ENCODE measurements at places on chromosomes 2 and 18.

DNA sequence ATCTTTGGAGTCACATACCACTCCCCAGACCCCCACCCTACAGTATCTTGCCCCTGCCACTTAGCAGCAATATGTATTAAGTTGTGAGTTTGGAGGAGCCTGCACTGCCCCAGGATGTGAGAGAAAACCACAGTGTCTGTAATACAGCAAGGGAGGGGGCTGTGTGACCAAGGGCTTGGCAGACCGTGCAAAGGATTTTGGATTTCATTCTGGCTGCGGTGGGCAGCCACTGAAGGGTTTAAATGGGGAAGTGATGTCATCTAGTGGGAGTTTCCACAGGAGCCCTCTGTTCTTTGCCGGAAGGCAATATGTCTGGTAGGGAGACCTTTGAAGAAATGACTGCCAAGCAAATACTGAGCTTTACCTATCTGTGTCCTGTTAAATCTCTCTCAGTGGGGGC lies 202.4 kb downstream of the FHOD3 start:
- DNase-seq, result no peak

GRCh38 chr2:128315829-128316776 lies 2.6 kb downstream of the HS6ST1 start:
- peak; percentile 79 for DNase-seq

DNA sequence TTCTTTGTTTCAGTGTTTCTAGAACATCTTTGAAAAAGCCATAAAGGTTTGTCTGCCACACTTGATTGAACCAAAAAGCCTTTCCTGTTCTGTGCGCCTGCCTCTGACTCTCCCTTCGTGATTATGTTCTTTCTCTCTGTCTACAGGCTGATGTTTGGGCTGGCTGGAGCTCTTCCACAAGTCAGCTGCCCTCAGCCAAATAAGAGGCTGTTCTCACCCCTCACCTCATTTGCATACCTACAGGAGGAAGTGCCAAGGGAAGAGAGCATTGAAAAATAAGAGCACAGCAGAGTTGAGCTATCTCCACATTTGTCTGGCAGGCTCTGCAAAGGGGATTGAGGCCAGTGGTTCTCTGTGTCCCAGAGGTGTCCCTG lies 15.8 kb downstream of the INPP5D start:
- DNase-seq, result no peak

GRCh38 chr2:23814963-23815362 lies 112.0 kb downstream of the ATAD2B start:
- no peak for DNase-seq

DNA sequence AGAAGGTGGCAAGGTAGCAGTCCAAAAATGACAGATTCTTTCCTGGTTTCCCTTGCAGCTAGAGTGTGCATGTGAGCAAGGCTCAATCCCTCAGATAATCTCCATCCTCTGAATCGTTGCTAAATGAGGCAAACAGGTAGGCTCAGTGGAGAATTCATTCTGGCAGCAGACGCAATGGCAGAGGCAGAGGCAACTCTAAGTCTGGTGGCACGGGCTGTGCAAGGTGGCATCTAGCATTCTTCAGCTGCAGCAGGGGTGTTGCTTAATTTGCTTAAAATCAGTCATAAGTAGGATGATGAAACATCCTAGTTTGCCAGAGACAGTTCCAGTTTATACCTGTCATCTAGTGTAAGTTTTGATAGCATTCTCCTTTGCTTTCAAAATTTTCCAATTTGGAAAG lies 391.1 kb upstream of the MEX3C start:
- no peak for DNase-seq

DNA sequence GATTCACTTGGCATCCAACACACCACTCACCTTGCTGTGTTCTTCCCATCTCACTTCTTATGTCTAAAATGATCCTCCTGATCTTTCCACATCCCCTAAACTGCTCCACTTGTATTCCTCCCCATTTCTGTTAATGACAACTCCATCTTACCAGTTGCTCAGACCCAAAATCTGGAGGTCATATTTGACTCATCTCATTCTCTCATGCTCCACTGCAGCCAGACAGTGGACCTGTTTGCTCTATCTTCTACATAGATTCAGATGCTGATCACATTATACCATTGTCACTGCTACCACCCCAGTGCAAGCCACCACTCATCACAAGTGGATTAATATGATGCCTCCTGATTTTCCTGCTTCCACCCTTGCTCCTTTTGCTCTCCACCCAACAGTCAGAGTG lies 7.9 kb upstream of the NABP1 start:
- no peak for DNase-seq

GRCh38 chr2:208222351-208222750 lies 32.5 kb downstream of the IDH1 start:
- peak; percentile 29 for DNase-seq

DNA sequence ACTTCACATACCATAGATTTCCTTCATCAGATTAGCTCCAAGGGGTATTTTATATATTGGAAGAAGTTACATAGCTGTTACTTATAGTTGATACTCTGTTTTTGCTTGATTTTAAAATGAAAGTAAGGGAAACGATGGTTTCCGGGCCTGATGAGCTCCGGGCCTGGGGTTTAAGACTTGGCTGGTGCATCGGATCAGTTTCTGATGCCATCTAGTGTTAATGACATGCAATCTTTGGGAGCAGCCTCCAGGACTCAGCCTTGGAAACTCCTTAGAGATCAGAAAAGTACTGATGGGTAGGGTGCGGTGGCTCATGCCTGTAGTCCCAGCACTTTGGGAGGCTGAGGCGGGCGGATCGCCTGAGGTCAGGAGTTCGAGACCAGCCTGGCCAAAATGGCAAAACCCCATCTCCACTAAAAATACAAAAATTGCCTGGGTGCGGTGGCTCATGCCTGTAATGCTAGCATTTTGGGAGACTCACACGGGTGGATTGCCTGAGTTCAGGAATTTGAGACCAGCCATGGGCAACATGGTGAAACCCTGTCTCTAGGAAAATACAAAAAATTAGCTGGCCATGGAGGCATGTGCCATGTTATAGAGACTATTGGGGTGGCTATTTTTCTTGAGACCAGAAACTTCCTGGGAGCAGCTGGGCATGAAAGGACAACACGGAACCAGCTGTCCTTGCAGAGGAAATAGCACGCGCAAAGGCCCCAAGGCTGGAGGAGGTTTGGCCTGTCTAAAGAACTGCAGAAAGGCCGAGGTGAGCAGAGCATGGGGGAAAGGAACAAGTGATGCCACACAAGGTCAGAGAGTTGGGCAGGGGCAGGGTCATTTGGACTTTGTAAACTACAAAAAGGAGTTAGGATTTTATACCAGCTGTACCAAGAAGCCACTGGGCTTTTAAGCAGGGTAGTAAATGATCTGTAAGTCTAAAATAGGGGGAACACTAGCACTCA lies 46.9 kb upstream of the CNOT11 start:
- DNase-seq, result peak; percentile 82

DNA sequence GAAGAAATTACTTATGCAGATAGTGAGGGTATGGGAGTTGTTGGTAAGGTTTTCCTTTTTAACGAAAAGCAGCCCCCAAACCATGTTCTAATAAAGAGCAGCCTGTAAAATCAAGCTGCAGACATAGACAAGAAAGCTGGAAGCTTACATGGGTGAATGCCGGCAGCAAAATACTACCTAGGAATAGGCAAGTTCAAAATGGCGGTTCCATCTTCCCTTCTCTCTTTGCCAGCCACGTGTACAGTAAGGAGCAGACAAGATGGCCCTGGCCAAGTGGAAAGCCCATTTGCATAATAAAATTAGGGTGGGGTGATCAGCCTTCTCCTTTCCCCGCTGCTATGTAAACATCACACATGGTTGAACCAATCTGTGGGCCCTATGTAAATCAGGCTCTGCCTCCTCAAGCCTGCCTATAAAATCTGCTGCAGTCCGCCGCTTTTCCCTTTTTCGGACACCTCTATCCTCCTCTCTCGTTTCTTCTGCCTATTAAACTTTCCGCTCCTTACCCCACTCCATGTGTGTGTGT lies 155.0 kb downstream of the ZBTB7C start:
- DNase-seq, result no peak

DNA sequence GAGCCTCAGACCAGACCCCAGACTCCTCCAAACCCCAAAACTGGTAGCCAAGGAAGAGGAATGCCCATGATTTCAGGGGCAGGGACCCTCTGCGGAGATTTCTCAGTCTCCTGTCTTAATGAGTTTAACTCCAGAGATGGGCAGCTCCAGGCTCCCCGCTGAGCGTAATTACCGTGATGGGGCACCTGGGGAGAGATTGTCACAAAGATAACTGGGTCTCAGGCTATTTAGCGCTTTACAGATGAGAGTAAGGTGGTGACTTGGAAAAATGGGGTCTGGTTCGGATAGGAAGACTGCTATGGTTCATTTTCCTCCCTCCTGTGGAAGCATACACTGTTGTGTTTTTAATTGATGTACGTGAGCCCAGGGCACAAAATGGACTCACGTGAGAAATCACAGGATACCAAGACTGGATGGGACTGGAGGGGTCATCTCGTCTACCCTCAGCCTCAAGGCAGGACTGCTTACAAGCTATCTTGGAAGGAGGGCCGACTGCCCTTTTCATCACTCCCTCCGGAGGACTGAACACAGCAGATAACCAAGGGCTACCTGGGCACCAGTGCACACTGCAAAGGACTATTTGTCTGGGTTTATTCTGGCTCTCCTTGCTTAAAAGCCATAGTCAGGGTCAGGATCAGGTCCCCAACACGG lies 427.8 kb downstream of the ZNF521 start:
- DNase-seq, result no peak

- DNase-seq, result no peak
These were observed 182.8 kb downstream of the MGAT5 start for GRCh38 chr2:134436706-134437105.

DNA sequence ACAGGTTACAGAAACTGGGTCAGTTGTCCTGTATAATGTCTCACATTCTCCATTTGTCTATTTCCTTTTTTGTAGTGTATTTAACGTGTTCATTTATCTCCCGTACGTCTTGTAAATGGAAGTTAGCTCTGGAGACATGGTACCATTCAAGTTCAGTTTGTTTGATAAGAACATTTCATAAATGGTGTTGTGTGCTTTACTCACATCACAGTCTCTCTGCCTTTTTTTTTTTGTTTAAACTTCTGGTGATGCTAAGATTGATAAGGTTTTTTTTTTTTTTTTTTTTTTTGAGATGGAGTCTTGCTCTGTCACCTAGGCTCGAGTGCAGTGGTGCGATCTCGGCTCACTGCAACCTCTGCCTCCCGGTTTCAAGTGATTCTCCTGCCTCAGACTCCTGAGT lies 41.7 kb downstream of the UBR3 start:
- no peak for DNase-seq

- DNase-seq, result no peak
These were observed 685.9 kb downstream of the ARHGAP15 start for GRCh38 chr2:143815082-143815481.

GRCh38 chr2:120679526-120679925 lies 56.1 kb upstream of the GLI2 start:
- DNase-seq, result no peak

GRCh38 chr18:7896161-7896560 lies 329.0 kb downstream of the PTPRM start:
- DNase-seq, result no peak

Data from fibroblast of skin of abdomen (primary cell).